ENCODE measurements at places on chromosomes 11 and 22.

GRCh38 chr11:2653198-2653551, 46.6 kb downstream of the KCNQ1OT1 start:
- no peak for DNase-seq

- DNase-seq = no peak
These were observed 20.4 kb upstream of the UPB1 start for GRCh38 chr22:24474649-24475255.

GRCh38 chr11:120254788-120255518, 15.0 kb downstream of the POU2F3 start:
- DNase-seq = no peak

DNA sequence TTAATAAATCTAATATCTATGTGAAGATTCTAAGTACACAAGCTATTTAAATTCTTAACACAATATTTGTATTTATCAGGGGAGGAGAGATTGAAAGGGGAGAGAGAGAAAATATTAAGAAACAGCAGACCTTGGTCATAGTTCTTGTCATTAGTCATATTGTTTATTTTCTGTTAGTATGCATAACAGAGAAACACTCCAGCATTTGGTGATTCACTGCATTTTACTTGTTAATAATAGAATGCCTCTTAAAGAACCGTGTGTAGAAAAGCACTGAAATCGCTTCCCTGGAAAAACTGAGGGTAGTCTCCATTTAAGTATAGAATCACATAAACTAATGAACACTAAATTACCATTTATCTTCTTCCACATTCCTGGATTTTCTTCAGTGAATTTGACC, 122.7 kb upstream of the TRPC6 start:
- no peak for DNase-seq

All from activated T-cell treated with anti-CD3 and anti-CD28 coated beads, Interleukin-2, amount 50 U/mL, for 24 hours (primary cell).